Activated CD8-positive, alpha-beta T cell treated with anti-CD3 and anti-CD28 coated beads for 36 hours (primary cell): ENCODE measurements at places on chromosomes 4 and X. TPM values are rescaled to one million over a fixed set of nuclear protein-coding genes. Genes with fewer than 3 reads are reported as not detected.

DNA sequence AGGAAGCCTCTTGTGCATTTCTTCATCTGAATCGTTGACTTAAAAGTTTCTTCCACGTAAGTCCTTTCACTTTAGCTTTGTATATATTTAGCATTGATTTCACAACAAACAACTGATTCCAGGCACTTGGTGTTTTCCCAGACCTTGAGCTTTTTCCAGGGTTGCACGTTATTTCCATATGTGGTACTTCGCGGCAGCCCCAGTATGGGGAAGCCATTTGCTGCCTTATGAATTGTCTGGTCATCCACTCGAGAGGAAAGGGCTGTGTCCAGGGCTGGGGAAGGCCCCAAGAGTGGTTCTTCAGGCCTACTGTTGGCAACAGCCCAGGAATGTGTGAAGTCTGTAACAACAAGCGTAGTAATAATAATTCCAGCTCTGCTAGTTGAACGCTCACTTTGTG, 2.8 kb upstream of the TLR8 start:
- peaks cover 2% of the 10 kb centered on the region for H3K4me1 ChIP-seq
- no peak overlapping the region for H3K4me3 ChIP-seq
- no peak overlapping the region for H3K27ac ChIP-seq
- DNase-seq, result no peak
- no peaks in the 10 kb centered on the region for H3K36me3 ChIP-seq

GRCh38 chr4:102585329-102585728, 84.2 kb downstream of the NFKB1 start:
- H3K36me3 ChIP-seq, result peaks cover 82% of the 10 kb centered on the region
- peak; percentile 61 for DNase-seq
- H3K4me1 ChIP-seq, result peaks cover 81% of the 10 kb centered on the region
- no peaks in the 10 kb centered on the region for H3K27me3 ChIP-seq
- no peak overlapping the region for H3K4me3 ChIP-seq
- H3K27ac ChIP-seq, result peak overlapping the region; percentile 95

DNA sequence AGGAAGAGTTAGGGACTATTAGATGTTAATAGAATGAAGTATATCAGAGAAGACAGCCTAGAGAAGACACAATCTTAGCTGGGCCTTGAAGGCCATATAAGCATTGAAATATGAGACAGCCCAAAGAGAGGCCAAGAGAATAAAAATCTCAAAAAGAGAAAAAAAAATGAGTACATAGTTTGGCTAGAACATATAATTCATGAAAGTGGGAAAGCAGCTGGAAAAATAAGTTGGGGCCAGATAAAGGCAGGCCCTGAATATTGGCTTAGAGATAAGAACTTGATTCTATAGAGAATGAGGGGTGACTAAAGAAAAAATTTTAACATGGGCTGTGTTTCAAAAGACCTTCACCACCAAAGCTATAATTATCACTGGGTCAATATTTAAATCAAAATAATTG, 7.4 kb upstream of the UTP3 start:
- DNase-seq, result no peak
- H3K36me3 ChIP-seq, result no peaks in the 10 kb centered on the region
- H3K27me3 ChIP-seq, result no peaks in the 10 kb centered on the region
- no peak overlapping the region for H3K4me3 ChIP-seq
- H3K4me1 ChIP-seq, result peaks cover 23% of the 10 kb centered on the region

GRCh38 chr4:139886798-139887197, 221.2 kb downstream of the MGST2 start:
- H3K27ac ChIP-seq, result no peak overlapping the region
- no peaks in the 10 kb centered on the region for H3K4me1 ChIP-seq
- H3K4me3 ChIP-seq, result no peak overlapping the region
- H3K27me3 ChIP-seq, result no peaks in the 10 kb centered on the region
- DNase-seq, result no peak
- H3K36me3 ChIP-seq, result peaks cover 1% of the 10 kb centered on the region

GRCh38 chr4:53132132-53132891, 233.5 kb downstream of the SCFD2 start:
- no peak overlapping the region for H3K4me3 ChIP-seq
- peak; percentile 48 for DNase-seq
- peak overlapping the region; percentile 46 for H3K27ac ChIP-seq
- peaks cover 25% of the 10 kb centered on the region for H3K4me1 ChIP-seq
- no peaks in the 10 kb centered on the region for H3K27me3 ChIP-seq

Gene DCX
- total RNA-seq, result not detected

Gene RENBP
- 15.8 TPM for total RNA-seq

Gene HOPX
- 58.7 TPM for total RNA-seq

Gene NAA11
- total RNA-seq, result not detected

Gene MAOB
- not detected for total RNA-seq

Gene DAPP1
- 12.3 TPM for total RNA-seq

Gene SYN1
- 0.74 TPM for total RNA-seq
